A549 treated with Mapracorat at 1 μM for 4 hours (cell line): ENCODE measurements at places on chromosomes 6 and 20. TPM values are rescaled to one million over a fixed set of nuclear protein-coding genes. Genes with fewer than 3 reads are reported as not detected.

The PDYN gene
- total RNA-seq: 0.09 TPM in 1 of 5 replicates, not detected in the others

The SRF gene
- total RNA-seq: 12.3 to 16.9 TPM (median 16.1 TPM) in 5 replicates

The LY6G6F gene
- total RNA-seq: not detected in 5 replicates

The PM20D2 gene
- total RNA-seq: 9.5 to 14.3 TPM (median 13.4 TPM) in 5 replicates

The CRISP1 gene
- not detected in 5 replicates for total RNA-seq

The CALHM4 gene
- total RNA-seq: not detected in 5 replicates
